ENCODE measurements at places on chromosomes 16 and 17.

DNA sequence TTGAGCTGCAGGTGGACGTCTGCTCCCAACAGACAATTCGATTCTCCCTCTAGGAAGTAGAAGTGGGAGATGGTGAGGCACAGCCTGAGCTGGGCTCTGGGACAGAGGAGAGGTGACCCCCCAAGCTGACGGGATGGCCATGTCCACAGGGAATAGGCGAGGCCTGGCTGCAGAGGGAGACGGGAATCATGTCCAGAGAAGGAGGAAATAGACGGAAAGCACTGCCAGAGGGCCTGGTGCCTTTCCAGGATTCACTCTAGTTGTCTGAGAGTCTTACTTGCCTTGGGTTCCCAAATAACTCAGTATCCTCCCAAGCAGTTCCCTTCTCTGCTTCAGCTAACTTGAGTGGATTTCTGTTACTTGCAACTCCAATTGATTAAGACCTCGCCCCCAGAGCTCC lies 4.3 kb upstream of the CRISPLD2 start:
- no peak for DNase-seq

DNA sequence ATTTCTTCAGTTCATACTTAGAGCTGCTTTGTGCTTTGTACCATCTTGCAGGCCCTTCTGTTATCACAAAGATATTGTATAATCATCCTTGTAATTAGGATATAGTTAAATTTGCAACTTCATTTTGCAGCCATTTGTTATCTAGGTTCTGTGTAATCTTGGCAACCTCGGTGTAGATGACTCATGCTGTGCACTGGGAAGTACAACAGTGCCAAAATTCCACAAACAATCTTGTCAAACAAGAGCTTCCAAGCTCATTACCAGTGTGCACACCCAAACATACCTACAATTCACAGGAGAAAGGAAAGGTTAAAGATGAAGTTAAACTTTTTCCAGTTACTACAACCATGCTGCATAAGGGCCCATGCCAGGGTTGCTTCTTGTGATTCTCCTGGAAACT lies 1231.8 kb downstream of the CDH11 start:
- DNase-seq: peak; percentile 32

DNA sequence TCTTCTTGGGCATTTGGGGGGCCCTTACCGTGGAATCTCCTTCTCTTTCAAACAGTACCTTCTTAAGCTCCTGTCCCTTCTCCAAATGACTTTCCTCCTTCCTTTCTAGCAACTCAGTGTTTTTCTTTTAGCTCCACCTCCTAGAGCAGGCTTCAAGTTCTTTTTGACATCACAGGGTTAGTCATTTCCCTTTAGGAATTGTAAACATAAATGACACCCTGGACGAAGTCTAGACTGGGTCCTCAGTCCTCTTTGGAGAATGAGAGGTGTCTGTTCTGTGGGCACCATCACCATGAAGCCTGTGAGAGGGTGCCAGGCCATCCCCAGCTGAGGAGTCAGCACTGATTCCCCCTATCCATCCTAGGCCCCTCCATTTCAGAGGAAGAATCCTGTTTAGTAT lies 94.7 kb downstream of the SALL1 start:
- DNase-seq: no peak

- peak; percentile 96 for DNase-seq
Measured at GRCh38 chr17:68291836-68292688, 767 bp downstream of the ARSG start.

DNA sequence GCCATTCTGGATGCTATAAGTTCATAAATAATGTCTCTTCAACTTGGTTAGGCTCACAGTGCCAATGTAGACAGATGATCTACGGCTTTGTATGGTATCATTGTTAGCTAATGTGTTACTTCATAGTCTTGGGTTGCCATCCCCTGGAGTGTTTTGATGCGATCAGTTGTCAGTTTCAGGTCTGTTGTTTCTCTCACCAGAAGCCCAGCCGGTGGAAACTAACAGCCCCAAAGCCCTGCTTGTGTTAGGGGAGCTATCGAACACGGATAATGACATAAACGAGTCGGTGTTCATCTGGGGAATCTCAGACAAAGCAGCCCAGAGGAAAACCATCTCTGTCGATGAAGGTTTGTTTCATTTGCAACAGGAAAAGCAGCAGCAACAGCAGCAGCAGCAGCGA lies 107.4 kb upstream of the ANKFN1 start:
- DNase-seq: no peak

DNA sequence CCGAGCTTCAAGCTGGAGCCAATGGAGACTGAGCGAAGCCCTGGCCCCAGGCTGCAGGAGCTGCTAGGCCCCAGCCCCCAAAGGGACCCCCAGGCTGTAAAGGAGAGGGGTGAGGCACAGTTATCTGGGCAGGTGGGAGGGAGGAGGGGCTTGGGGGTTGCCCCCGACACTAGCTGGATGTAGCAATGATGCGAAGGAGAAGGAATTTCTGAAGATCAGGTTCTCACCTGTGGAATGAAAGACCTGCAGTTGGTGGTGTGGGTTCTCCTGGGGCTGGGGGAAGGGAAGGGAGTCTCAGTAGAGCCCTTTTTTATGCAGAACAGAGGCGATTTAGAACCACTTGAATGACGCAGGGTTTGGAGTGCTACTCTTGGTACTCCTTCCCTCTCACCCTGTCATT lies 1.8 kb downstream of the ZNF263 start:
- no peak for DNase-seq

DNA sequence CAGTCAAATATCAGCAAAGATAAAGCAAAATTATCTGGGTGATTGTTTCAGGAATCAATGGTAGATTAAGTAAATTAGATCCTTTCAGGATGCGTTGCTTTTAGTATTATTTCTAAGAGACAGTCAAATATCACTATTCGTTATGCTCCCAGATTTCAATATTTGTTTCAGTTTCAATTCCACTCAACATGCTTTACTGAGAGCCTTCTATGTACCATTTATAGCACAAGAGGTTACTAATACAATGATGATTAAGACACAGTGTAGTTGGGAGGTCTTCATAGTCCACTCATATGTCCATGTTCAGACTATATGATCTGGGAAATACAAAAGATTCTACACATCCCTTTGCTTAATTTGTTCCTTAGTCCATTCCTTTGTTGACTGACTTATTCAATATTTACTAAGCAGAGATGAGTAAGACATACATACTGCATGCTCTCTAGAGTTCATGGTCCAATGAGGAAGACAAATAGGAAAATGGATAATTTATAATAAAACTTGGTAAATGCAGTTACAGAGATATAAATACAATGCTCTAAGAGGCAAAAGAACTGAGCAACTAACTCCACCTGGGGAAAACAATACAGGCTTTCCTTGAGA lies 88.2 kb upstream of the NOG start:
- DNase-seq: no peak

DNA sequence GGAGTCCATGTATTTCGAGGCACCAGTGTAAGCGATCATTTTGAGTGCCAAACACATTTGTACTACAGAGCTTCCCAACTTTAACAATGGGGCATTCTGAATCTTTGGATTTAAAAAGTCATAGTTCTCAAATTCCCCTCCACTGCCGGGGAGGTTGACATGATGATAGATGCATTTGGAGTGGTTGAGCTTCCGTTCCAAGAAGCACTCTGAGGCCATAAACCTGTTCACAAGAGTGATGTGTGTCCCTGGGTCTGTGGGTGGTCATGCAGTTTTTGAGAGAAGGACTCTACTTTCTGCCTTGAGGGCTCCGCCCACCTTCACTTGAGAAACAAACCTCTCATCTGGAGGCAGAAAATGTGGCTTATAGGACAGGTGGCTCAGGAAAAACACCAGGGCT lies 43.7 kb downstream of the IRX5 start:
- DNase-seq: no peak

GRCh38 chr17:82457929-82458178 lies 687 bp upstream of the NARF start:
- no peak for DNase-seq

Measured in urothelium cell line (cell line).